Ovary (tissue), 10 donors: ENCODE measurements at places on chromosomes 2 and 18.

GRCh38 chr2:106269591-106270291 lies 75.6 kb upstream of the UXS1 start:
- no peak for DNase-seq

- peak; percentile 93 for DNase-seq
Measured at GRCh38 chr2:30231212-30231995, at the start of gene LBH. LBH (plus strand) TSS chr2:30231534; CDS start chr2:30231739, 205 bp downstream.

- DNase-seq, result no peak
Measured at GRCh38 chr2:44672431-44672830, 269.1 kb upstream of the SIX3 start.

GRCh38 chr2:39511605-39512433 lies 74.7 kb upstream of the MAP4K3 start:
- DNase-seq, result no peak

- no peak for DNase-seq
Measured at GRCh38 chr2:112187805-112188596, 49.8 kb downstream of the FBLN7 start.

GRCh38 chr2:177782613-177783012 lies 290.0 kb downstream of the PDE11A start:
- no peak for DNase-seq

- DNase-seq, result no peak
Measured at GRCh38 chr18:22168360-22168921, 948 bp upstream of the GATA6 start.

- DNase-seq, result peak; percentile 59
Measured at GRCh38 chr2:187547353-187547979, 6.8 kb downstream of the TFPI start.

DNA sequence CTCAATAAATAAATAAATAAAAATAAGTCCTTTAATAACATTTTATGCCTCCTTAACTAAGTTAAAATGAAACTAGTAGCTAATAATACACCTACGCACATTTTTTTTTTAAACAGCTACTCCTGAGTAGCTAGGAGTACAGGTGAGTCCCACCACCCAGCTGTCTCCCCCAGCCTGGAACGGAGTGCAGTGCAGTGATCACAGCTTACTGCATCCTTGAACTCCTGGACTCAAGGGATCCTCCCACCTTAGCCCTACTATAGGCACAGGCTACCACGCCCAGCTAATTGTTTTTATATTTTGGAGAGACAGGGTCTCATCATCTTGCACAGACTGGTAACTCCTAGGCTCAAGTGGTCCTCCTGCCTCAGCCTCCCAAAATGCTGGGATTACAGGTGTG lies 28.4 kb downstream of the YWHAQ start:
- DNase-seq, result no peak
